H9 (cell line): ENCODE measurements at places on chromosomes 13 and 19. TPM values are rescaled to one million over a fixed set of nuclear protein-coding genes. Genes with fewer than 3 reads are reported as not detected.

TTYH1 gene
- total RNA-seq, result 43.1 and 47.1 TPM in 2 replicates

CCDC169 gene
- 19.1 and 20.5 TPM in 2 replicates for total RNA-seq

OSCAR gene
- total RNA-seq, result 0.24 and 0.53 TPM in 2 replicates

PDS5B gene
- total RNA-seq, result 50.0 and 50.9 TPM in 2 replicates

PDCD5 gene
- 111 and 118 TPM in 2 replicates for total RNA-seq

PCDH9 gene
- 0.09 and 0.11 TPM in 2 replicates for total RNA-seq

GPR12 gene
- not detected in 2 replicates for total RNA-seq

ZNF844 gene
- total RNA-seq, result 8.7 and 10.0 TPM in 2 replicates

PROZ gene
- total RNA-seq, result not detected in 2 replicates

AP1M1 gene
- 30.3 and 37.6 TPM in 2 replicates for total RNA-seq

CGB8 gene
- total RNA-seq, result 0.39 TPM in 1 of 2 replicates, not detected in the other

KLK10 gene
- 1.3 and 1.4 TPM in 2 replicates for total RNA-seq

HCN2 gene
- 3.7 and 4.1 TPM in 2 replicates for total RNA-seq

MBD3L2 gene
- total RNA-seq, result not detected in 2 replicates

GRCh38 chr13:26759249-26759906 lies 1.2 kb downstream of the GPR12 start:
- H3K27ac ChIP-seq, result no peak overlapping the region
- no peaks in the 10 kb centered on the region for H3K36me3 ChIP-seq
- H3K4me3 ChIP-seq, result peak overlapping the region; percentile 69
- DNase-seq, result no peak

GRCh38 chr19:2743099-2743498 lies 3.3 kb upstream of the SLC39A3 start:
- peaks cover 2% of the 10 kb centered on the region; the same call in 1 of the 2 replicates for H3K36me3 ChIP-seq
- no peaks in the 10 kb centered on the region for H3K4me1 ChIP-seq
- H3K27ac ChIP-seq, result no peak overlapping the region
- DNase-seq, result no peak

GRCh38 chr19:33390101-33390907 lies 16.8 kb downstream of the CEBPG start:
- DNase-seq, result no peak
- 0 out of 2 replicates have a peak, but pooled peaks cover 5% of the 10 kb centered on the region for H3K36me3 ChIP-seq
- no peaks in the 10 kb centered on the region for H3K27me3 ChIP-seq
- no peak overlapping the region for H3K27ac ChIP-seq
- H3K4me3 ChIP-seq, result no peak overlapping the region
- H3K4me1 ChIP-seq, result no peaks in the 10 kb centered on the region

GRCh38 chr19:19643158-19644053 lies at the start of gene GMIP:
TSS of gene GMIP (minus strand) at chr19:19643657. CDS start at chr19:19643529, 128 bp downstream.
- DNase-seq, result peak; percentile 90
- no peaks in the 10 kb centered on the region for H3K27me3 ChIP-seq
- no peaks in the 10 kb centered on the region for H3K4me1 ChIP-seq
- no peak within 1 kb of the TSS for H3K27ac ChIP-seq

GRCh38 chr13:37295071-37295470 lies 189.6 kb upstream of the CSNK1A1L start:
- H3K4me1 ChIP-seq, result no peaks in the 10 kb centered on the region
- no peak overlapping the region for H3K27ac ChIP-seq
- H3K36me3 ChIP-seq, result no peaks in the 10 kb centered on the region

DNA sequence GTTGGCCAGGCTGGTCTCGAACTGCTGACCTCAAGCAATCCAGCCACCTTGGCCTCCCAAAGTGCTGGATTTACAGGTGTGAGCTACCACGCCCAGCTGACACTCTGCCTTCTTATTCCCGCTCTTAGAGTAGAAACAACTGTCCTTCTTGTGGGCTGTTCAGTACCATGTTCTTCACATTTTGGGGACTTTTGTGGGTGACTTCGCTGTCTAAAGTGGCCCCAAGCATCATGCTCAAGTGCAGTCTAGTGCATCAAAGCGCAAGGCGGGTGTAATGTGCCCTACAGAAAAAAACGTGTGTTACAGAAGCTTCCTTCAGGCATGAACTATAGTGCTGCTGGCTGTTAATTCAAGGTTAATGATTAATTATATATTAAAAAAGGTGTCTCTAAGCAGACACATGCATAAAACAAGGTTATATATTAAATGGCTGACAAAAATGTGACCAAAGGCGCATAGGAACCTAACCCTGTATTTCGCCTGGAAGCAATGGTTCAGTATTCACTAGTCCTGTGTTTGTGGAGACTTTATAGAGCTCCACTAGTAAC lies 38.3 kb downstream of the ABCC4 start:
- no peaks in the 10 kb centered on the region for H3K4me1 ChIP-seq
- DNase-seq, result no peak
- no peaks in the 10 kb centered on the region for H3K27me3 ChIP-seq

GRCh38 chr13:43537124-43537523 lies 249.6 kb downstream of the ENOX1 start:
- H3K27me3 ChIP-seq, result no peaks in the 10 kb centered on the region
- no peak for DNase-seq
- H3K36me3 ChIP-seq, result no peaks in the 10 kb centered on the region
- H3K4me3 ChIP-seq, result no peak overlapping the region
- H3K4me1 ChIP-seq, result no peaks in the 10 kb centered on the region

DNA sequence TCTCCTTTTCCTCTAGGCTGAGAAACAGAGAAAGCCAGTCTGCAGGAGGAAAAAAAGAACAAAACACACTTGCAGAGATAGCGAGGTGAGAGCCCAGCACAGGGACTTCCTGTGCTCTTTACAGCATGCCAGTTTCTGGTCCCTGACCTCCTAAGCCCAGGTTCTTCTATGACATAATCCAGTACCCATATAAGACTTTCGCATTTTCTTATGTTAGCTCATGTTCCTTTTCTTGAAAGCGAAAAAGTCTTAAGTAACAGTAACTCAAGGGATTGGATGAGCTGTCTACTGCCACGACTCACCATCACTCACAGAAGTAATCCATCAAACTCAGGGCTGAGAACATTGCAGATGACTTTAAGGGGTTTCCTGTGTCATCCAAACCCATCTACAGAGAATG lies 17.4 kb downstream of the CCDC70 start:
- H3K27ac ChIP-seq, result no peak overlapping the region
- H3K4me1 ChIP-seq, result no peaks in the 10 kb centered on the region
- no peaks in the 10 kb centered on the region for H3K36me3 ChIP-seq
- DNase-seq, result no peak
- H3K4me3 ChIP-seq, result no peak overlapping the region
- no peaks in the 10 kb centered on the region for H3K27me3 ChIP-seq

- H3K4me1 ChIP-seq, result no peaks in the 10 kb centered on the region; the same call in 1 of the 2 replicates
- H3K27ac ChIP-seq, result no peak overlapping the region
- H3K36me3 ChIP-seq, result peaks cover 41% of the 10 kb centered on the region
- no peaks in the 10 kb centered on the region for H3K27me3 ChIP-seq
- H3K4me3 ChIP-seq, result no peak overlapping the region
These were observed 75.4 kb upstream of the NPAS1 start for GRCh38 chr19:46944123-46944748.

- DNase-seq, result no peak
- H3K4me3 ChIP-seq, result no peak overlapping the region
- H3K27me3 ChIP-seq, result no peaks in the 10 kb centered on the region
- no peaks in the 10 kb centered on the region for H3K4me1 ChIP-seq
- no peak overlapping the region for H3K27ac ChIP-seq
These were observed 8.7 kb downstream of the MAP2K2 start for GRCh38 chr19:4115050-4115817.

- DNase-seq, result peak; percentile 51
- H3K27ac ChIP-seq, result no peak overlapping the region
- H3K4me3 ChIP-seq, result peak overlapping the region; percentile 96
These were observed 927 bp downstream of the COL4A2 start for GRCh38 chr13:110307767-110308655.

DNA sequence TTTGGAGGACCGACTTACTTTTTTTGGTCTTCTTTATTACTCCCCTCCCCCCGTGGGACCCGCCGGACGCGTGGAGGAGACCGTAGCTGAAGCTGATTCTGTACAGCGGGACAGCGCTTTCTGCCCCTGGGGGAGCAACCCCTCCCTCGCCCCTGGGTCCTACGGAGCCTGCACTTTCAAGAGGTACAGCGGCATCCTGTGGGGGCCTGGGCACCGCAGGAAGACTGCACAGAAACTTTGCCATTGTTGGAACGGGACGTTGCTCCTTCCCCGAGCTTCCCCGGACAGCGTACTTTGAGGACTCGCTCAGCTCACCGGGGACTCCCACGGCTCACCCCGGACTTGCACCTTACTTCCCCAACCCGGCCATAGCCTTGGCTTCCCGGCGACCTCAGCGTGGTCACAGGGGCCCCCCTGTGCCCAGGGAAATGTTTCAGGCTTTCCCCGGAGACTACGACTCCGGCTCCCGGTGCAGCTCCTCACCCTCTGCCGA lies 409 bp downstream of the FOSB start:
- peak overlapping the region; percentile 92 for H3K4me3 ChIP-seq
- H3K27ac ChIP-seq, result no peak overlapping the region
- H3K27me3 ChIP-seq, result no peaks in the 10 kb centered on the region; the same call in 1 of the 2 replicates
- no peak for DNase-seq

DNA sequence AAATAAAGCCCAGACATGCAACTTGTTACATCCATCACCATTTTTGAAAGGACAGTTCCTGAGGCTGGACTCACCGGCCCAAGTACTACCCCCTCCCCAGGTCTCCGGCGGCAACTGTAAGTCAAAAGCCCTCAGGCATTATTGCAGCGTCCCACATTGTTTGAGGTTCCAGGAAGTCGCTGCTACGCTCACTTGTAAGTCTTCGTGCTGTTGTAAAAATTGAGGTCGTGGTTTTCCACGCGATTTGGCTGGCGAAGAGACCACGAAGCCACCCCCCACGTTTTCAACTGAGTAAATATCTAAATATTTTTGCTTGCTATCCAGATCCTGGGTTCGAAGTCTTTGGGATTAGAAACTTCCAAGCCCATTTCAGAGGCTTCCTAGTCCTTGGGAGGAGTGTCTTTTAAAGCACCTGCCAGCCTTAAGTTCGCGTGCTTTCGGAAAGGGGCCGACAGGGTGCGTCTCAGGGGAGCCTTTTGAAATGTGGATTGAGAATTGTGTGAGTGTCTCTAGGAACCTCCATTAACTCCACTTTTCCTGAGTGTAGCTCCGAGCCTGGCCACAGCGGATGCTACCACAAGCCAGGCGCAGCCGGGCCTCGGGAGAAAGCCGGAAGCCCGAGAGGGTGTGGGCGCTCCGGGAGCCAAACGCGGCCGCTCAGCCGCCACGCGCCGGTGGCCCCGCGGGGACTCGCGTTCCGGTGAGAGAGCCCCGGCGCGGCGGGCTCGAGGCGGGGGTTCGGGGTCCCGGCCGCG lies 434 bp upstream of the FNDC3A start:
- H3K4me1 ChIP-seq, result peaks cover 3% of the 10 kb centered on the region; the same call in 1 of the 2 replicates
- H3K27me3 ChIP-seq, result no peaks in the 10 kb centered on the region
- H3K4me3 ChIP-seq, result peak overlapping the region; percentile 87
- peaks cover 10% of the 10 kb centered on the region for H3K36me3 ChIP-seq

- DNase-seq, result no peak
- H3K36me3 ChIP-seq, result no peaks in the 10 kb centered on the region; the same call in 1 of the 2 replicates
- no peak overlapping the region for H3K4me3 ChIP-seq
- no peak overlapping the region for H3K27ac ChIP-seq
- H3K27me3 ChIP-seq, result no peaks in the 10 kb centered on the region
These were observed 63.5 kb downstream of the MYO9B start for GRCh38 chr19:17138937-17139598.

GRCh38 chr13:101535192-101535746 lies 82.8 kb downstream of the ITGBL1 start:
- no peak overlapping the region for H3K4me3 ChIP-seq
- H3K4me1 ChIP-seq, result no peaks in the 10 kb centered on the region
- DNase-seq, result no peak

DNA sequence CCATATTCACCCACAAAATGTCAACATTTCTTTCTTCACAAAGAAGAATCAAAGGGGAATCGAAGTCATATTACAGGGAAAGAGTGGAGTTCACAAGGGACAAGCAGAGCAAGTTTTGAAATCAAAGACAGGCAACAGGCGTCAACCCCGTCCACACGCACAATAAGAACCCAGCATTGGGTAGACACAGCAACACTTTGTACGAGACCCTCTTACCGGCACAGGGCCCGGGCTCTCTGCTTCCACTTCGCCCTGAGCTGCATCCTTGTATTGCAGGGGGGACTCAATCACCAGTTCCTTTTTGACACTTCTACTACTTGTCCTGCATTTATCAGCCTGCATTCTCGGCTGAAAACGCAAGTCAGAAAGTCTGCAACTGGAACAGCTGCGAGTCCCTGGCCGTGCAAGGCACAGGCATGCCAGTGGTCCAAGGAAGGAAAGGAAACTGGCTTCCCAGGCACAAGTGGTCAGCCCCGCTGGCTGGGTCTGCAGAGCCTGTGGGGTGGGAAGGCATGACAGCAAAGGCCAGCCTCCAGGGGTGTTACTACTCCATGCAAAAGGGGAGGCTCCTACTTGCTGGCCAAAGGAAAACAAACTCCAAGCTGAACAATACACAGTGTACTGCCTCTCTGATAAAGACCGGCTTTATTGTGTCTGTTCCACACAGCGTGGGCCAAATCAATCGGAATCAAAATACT lies at the start of gene DOCK9:
Gene DOCK9, minus strand, starts transcription at position 497 of the 698 bp plus-strand sequence. Its CDS starts 155 bp downstream, at position 342.
- no peaks in the 10 kb centered on the region for H3K36me3 ChIP-seq
- H3K4me1 ChIP-seq, result peaks cover 9% of the 10 kb centered on the region; the same call in 1 of the 2 replicates
- H3K4me3 ChIP-seq, result no peak within 1 kb of the TSS
- no peak within 1 kb of the TSS for H3K27ac ChIP-seq
- peak; percentile 63 for DNase-seq

- H3K36me3 ChIP-seq, result no peaks in the 10 kb centered on the region
- no peaks in the 10 kb centered on the region for H3K4me1 ChIP-seq
- H3K27me3 ChIP-seq, result no peaks in the 10 kb centered on the region
- H3K27ac ChIP-seq, result no peak overlapping the region
- no peak overlapping the region for H3K4me3 ChIP-seq
These were observed 38.3 kb upstream of the KCTD4 start for GRCh38 chr13:45238945-45239795.

DNA sequence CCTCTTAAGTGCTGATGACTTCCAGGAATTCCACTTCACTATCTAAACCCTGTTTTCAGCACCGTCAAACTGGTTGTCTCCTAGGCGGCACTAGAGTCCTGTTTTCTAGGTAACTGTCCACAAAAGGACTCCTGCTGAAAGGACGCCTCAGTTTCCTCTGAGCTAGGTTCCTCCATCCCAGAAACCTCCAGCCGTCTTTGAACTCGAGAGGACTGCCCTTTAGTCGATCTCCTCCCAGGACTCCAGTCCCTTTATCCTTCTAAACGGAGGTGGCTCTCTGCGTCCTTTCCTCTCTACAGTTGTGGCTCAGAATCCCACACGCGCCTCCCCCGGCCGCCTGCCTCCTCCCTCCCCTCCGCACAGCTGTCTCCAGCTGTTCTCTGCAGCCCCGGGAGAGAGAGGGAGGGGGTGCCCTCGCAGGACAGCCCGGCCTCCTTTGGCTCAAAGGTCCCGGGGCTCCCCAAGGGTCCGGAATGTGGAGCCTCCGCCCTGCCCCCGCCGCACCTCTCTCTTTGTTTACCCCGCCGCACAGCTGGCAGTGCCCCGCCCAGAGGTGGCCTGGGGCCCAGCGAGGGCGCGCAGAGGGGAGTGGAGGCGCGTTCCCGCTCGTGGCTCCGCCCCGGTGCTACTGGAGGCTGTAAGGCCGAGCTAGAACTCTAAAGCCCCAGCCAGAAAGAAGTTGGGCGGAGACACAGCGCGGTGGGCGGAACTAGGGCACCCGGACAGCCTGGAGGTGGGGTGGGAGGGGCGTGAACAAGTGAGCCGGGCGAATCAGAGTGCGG lies 2.4 kb downstream of the LTBP4 start:
- peaks cover 3% of the 10 kb centered on the region for H3K36me3 ChIP-seq
- peaks cover 10% of the 10 kb centered on the region; the same call in 1 of the 2 replicates for H3K27me3 ChIP-seq
- peaks cover 4% of the 10 kb centered on the region for H3K4me1 ChIP-seq
- H3K27ac ChIP-seq, result no peak overlapping the region
